Fibroblast of mammary gland (primary cell): ENCODE measurements at places on chromosomes 2 and 18.

GRCh38 chr18:62499263-62499650 is 23.6 kb upstream of the ZCCHC2 start:
- DNase-seq: no peak

DNA sequence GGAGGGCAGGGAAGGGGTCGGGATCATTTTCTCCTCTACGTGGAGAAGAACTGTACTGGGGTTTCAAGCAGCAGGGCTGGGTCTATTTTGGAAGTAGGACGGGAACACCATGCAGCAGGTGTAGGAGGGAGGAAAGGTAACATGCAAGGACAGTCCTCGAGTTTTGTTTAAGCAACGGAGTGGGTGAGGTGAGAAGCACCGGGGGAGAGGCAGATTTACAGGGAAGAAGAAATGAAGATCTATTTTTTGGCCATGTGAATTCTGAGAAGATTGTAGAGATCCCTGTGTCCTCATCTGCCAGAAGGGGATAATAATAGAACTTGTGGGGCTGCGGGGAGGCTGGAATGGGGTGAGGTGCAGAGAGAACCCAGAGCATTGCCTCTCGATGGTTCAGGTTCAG is 85.6 kb downstream of the INPP5D start:
- no peak for DNase-seq

DNA sequence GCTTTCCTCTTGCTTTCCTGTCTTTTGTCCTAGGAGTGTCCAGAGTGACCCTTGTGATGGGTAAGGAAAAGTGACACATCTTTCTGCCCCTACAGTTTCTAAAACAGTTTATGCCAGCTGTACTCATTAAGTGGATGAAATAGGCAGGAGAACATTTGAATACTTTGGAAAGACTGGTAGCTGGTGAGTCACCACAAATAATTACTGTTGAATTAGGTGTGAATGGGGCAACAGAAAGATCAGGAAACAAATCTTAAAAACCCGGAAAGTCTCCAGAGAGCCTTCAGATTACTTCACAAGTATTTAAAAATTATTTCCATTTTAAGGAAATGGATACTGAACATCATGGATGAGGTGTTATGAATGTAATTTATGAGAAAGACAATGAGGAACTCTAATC is 278.5 kb downstream of the CLIP4 start:
- DNase-seq: no peak

DNA sequence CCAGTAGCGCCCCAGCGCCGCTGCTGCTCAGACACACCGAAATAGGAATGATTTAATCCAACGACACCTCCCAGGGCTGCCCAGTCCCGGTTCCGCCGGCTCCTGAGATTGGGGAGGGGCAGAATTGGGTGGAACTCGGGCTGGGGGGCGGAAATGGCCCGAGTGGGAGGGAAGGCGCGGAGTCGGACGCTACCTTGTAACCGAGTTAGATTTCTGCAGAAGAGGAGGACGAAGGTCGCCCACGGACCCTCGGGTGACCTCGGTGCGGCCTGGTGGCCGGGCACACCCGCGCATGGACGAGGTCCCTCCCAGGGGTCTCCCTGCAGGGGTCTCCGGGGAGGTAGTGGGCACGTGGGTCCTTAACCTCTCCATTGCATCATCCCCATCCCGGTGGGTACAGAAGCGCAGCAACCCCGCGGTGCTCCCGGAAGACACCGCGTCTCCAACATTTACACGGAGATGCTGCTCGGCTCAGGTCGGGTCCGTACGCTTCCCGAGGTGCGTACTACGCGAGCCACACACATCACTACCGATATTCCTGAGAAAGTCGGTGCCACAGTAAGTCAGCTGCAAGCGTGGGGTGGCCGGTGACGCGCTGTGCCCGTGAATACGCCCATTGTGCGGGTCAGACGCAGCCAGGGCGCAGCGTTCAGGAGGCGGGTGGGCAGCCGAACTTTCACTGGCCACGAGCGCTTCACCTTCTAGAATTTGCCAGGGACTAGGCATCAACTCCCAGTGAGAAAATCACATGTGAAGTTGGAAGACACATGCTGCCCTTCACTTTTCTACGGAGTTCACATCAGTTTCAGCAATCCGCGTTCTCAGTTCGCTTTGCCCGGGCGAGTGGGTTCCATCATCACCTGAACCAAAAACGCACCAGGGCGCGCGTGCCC is 3.0 kb downstream of the ZNF516 start:
- peak; percentile 39 for DNase-seq

DNA sequence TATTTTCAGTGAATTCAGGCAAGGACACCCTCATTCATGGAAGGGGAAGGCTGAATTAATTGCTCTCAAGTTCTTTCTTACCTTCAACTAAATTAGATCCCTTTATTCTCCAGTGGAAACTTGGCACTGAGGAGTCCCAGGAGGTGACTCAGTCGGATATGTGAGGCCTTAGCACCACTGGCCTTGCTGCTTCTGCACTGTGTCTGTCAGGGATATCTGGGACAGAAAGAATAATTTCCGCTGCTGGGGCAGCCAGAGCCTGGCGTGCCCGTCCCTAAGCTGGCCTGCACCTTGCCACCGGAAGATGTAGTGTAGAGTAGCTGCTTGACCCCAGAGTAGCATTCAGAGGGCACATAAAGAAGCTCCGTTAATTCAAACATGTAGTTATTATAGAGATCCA is 53.4 kb downstream of the LIMS1 start:
- peak; percentile 83 for DNase-seq

DNA sequence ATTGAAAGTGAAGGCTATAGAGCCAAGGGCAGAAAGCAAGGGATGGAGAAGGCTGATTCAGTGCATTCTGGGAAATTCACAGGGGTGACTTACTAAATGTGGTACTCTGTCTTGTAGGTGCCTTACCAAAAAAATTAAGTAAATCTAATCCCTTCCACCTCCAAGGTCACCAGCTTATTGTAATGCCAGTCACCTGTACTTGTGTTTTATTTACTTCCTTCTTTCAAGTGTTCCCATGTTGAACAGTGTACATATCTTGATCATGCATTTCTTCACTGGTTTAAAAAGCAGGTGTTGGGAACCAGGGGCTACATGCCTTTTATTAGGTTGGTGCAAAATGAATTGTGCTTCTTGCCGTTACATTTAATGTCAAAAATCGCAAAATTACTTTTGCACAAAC is 137.0 kb upstream of the ARHGAP28 start:
- DNase-seq: no peak

DNA sequence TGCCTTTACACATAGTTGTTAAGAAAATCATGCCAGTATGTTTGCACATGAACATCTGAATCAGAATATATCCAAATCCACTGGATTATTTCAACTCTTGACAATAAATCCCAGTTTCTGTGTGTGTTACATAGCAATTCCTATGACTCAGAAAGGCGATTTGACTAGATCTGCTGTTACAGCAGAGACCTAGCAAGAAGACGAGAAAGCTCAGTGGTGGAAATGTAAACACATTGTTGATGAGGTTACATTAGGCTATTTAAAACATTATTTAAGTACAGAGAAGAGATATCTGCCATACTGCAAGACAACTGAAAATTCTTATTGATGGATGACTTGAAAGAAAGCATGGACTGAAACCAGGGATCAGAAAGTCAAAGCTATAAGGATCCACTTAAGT is 73.0 kb upstream of the SMIM21 start:
- peak; percentile 7 for DNase-seq

- DNase-seq: no peak
These were observed 246.2 kb downstream of the NEDD4L start for GRCh38 chr18:58290116-58290695.

DNA sequence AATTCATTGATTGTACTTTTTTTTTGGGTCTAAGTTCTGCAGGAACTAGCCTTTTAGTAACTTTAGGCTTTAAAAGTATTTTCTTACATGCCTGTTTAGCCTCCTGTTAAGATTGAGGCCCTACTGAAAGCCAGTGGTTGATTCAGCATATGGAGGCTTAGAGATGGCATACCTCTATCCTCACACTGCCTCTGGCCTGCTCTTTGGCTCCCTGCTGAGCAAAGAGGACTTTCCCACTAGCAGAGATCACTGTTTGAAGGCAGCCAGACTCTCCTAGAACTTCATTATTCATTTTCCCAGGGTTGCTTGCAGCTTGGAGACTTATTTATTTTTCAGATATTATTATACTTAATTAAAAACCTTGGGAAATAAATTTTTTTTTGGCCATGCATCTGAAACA is 405.6 kb upstream of the MEX3C start:
- DNase-seq: no peak

DNA sequence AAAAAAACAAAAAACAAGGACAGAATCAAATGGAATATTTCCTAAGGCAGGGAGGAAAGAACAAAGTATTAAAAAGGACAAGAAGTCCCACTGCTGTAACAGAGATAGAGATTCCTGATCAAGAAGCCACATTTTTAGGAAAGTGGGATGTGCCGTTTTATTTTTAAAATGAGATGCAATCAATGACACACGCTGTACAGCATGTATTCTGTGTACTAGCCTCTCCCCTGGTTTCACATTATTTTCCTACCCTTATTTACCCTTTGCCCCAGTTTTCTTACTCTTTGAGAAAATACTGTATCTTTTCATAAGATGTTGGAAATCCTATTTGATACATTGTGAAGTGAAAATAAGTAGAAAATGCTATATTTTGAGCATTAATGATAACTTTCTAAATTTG is 45.8 kb downstream of the E2F6 start:
- peak; percentile 30 for DNase-seq

DNA sequence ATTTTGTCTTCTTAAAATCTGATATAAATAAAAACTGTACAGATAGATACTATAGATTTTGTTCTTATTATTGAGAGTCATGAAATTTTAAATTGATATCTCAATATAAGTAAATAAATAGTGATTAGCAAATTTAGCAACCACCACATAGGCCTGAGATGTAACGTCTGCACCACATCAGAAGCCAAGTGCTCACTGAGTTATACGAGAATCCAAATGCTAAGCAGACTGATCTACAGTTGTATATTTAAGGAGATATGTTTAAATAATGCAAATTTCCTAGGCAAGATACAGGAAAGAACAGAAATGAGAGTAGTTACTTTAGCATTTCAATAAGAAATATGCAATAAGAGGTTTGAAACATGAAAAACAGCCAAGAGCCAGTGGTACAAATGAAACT is 85.2 kb upstream of the UNC80 start:
- no peak for DNase-seq

- no peak for DNase-seq
These were observed 2.2 kb downstream of the DSG2 start for GRCh38 chr18:31500051-31500688.

- no peak for DNase-seq
These were observed 162.7 kb downstream of the EIPR1 start for GRCh38 chr2:3214806-3215404.

DNA sequence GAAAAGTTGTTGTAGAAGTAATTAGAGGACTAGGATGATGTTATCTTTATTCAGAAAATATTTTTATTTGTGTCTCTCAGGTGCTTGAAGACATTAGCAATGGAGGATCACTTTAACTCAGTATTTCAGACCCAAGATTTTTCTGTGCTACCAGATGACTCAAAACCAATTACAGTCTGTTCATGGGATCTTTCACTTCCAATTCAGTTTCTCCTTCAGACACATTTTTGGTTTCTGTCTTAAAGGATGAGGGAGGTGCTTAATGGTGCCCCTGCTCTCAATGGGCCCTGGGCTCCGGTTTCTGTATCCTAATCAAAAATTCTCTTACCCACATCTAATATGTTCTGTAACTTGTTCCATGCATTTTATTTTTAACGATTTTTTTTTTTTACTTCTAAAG is 53.7 kb upstream of the HDAC4 start:
- DNase-seq: no peak

- DNase-seq: peak; percentile 89
These were observed 20.2 kb downstream of the CRACDL start for GRCh38 chr2:98915751-98916358.

GRCh38 chr2:96145848-96146152 is 560 bp upstream of the DUSP2 start:
- DNase-seq: no peak

DNA sequence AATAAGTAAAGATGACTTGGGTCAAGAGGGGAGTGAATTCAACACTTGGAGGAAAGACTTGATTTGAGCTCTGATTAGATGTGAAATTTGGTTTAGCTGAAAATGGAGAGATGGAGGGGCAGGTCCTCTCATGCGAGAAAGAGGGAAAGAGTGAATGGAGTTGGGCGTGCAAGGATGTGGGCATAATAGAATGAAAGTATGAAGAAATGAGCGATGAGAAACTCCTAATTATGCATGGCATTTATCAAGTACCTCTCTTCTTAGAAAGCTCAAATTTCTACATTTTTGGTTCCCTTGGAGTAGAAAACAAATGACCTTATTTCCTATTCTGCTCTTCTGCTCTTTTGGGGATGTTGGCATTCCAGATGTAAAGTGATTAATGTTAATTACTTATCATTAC is 161.5 kb downstream of the PHLPP1 start:
- DNase-seq: no peak

DNA sequence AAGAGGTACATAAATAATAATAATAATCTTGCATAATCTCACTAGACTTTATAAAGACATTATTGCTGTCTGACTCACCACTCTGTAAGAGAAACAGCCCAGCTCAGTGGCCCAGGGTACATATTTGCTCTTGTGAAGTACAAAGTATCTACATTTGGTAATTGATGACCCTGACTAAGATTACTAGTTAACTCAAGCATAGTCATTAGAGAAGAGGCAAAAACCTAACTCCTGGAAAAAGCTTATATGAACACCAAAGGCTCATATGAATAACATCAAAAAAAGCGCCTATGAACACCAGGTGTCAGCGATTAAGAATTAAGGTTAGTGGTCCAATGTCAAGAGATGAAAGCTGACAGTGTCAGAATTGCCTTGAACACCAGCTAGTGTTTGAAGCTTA is 38.4 kb downstream of the RAD51AP2 start:
- peak; percentile 38 for DNase-seq

DNA sequence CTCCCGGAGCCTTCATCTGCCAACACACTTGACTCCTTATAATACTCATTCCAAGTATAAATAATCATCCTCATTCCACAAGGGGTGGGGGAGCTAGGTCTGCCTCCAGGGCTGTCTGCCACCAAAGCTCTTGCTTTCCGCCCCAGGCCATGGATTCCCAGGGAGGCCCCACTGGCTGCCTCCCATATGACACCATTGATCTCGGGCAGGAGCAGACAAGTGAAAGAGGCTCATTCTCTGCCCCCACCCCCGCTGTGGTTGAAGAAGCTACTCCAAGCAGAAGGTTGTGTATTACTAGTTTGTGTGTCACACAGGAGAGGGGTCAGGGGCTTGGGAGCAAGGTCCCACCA is 99.5 kb downstream of the MRO start:
- no peak for DNase-seq

DNA sequence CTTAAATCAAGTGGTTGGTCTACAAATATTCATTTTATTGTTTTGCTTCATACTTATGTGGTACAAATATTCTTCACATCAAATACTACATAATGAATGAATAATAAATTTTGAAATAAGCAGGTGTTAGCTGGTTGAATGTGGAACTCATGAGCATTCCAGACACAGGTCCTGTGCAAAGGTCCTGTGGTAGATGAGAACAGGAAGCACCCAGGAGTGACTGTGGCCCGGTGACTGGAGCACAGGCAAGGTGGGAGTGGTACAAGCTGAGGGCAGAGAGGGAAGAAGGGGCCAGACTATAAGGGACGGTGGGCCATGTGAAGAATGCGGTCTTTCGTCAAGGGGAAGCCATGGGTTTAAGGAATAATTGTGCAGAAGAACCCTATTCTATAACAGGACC is 26.2 kb upstream of the LOXHD1 start:
- DNase-seq: no peak

- DNase-seq: peak; percentile 20
These were observed 345.3 kb upstream of the CDH20 start for GRCh38 chr18:60987963-60988362.

- no peak for DNase-seq
These were observed 154.5 kb upstream of the CCDC68 start for GRCh38 chr18:55113800-55114199.

GRCh38 chr2:241393524-241394196 is 37.6 kb downstream of the FARP2 start:
- DNase-seq: no peak
